ENCODE measurements at places on chromosomes 6 and 20.
A peak's percentile ranks its signal among the peaks of the same experiment; 100 is the strongest.

GRCh38 chr20:43477619-43478018 lies 19.9 kb downstream of the SRSF6 start:
- no peak for DNase-seq

- no peak for DNase-seq
These were observed 10.4 kb downstream of the TGM6 start for GRCh38 chr20:2390951-2391675.

DNA sequence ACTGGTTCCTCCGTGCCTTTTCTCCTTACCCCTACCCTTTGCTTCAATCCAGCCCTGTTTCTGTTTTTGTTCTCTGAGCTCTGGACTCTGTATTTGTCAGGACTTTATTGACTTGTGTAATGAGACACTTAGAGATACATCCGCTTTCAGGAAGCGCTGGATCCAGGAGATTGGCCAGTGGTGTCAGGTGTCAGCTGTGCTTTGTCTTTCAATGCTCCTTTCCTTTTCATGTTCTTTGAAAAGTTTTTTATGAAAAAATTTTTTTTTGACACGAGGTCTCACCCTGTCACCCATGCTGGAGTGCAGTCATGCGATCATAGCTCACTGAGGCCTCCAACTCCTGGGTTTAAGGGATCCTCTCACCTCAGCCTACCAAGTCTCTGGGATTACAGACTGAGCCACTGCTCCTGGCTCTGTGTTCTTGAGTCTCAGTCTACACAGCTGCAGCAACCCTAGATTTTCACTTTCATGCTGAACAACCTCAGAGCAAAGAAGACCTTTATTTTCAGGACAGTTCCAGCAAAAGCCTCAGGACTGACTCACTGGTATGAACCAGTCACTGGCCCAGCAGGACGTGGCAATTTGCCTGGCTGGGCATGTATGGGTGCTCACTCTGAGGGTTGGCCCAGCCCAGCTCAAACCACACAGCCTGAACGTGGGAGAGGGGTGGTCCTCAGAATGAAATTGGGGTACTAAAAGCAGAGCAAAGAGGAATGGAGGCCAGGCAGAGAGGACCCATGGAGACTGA lies 108.5 kb downstream of the DHX35 start:
- DNase-seq: no peak

- no peak for DNase-seq
These were observed 712.8 kb downstream of the CD109 start for GRCh38 chr6:74408844-74409243.

DNA sequence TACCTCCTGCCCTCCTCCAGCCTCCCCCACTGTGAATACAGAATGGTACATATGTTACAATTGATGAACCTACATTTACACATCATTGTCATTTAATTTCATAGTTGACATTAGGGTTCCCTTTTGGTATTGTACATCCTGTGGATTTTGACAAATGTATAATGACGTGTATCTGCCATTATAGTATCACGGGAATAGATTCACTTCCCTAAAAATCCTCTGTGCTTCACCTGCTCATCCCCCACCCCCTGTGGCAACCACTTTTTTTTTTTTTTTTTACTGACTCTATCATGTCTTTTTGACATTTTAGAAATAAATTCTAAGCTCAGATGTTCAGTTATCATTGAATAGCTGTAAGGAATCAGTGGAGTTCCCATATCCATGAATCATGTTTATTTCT lies 30.4 kb downstream of the HECA start:
- no peak for DNase-seq

GRCh38 chr20:35368666-35369423 lies 42.9 kb downstream of the UQCC1 start:
- DNase-seq: no peak

DNA sequence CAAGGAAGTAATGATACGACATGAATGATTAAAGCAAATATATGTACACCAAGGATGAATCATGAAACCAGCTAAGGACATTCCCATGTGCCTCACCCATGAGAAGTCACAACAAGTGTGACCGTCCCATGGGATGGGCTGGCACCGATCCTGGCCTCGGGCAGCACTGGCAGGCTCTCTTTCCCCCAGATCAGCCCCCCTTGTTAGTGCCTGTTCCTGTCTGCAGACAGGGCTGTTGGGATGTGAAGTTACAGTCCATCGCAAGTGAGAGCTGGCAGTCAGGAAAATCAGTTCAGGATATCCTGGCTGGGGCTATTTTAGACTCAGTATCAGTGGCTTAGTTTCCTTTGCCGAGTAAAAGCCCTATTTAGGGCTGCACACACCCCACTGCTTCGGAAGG lies 129.2 kb upstream of the SNX9 start:
- DNase-seq: no peak

DNA sequence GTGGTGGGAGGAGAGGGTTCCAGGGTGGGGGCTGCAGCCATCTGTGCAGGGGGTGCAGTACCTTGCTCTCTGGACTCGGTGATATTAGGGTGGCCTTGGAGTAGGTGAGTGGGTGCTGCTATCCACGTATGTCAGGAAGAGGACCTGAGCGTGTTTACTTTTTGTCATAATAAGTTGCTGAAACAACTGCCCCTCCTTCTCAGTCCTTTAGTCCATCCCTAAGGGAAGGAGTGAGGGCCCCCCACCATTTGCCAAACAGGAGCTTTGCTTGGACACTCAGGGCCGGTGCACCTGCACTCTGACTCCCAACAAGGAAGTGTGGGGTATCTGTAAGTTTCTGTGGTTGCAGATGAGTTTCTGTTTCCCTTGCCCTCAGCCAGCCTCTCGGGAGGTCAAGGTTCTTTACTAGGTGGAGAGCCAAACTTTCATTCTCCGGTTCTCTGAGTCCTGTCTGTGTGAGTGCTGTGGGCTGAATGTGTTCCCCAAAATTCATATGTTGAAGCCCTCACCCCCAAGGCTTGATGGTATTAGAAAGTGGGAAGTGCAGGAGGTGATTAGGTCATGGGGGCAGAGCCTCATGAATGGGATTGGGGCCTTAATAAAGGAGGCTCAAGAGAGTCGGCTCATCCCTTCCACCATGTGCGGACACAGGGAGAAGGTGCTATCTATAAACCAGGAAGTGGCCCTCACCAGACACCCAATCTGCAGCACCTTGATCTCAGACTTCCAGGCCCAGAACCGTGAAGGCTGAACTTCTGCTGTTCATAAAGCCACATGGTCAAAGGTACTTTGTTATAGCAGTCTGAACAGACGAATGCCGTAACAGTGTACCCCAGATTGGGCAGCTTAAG lies 19.6 kb upstream of the CCR6 start:
- no peak for DNase-seq

DNA sequence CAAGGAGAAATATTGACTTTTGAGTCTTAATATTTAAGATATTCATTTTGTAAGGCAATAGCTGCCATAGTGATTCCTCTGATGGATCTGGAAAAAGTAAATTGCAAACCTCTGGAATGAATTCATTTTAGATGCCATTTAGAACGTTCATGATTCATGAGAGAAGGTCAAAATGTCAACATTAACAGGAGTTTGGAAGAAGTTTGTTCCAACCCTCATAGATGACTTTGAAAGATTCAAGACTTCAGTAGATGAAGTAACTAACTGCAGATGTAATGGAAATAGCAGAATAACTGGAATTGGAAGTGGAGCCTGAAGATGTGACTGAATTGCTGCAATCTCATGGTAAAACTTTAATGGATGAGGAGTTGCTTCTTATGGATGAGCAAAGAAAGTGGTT lies 100.9 kb upstream of the CCN2 start:
- DNase-seq: no peak

DNA sequence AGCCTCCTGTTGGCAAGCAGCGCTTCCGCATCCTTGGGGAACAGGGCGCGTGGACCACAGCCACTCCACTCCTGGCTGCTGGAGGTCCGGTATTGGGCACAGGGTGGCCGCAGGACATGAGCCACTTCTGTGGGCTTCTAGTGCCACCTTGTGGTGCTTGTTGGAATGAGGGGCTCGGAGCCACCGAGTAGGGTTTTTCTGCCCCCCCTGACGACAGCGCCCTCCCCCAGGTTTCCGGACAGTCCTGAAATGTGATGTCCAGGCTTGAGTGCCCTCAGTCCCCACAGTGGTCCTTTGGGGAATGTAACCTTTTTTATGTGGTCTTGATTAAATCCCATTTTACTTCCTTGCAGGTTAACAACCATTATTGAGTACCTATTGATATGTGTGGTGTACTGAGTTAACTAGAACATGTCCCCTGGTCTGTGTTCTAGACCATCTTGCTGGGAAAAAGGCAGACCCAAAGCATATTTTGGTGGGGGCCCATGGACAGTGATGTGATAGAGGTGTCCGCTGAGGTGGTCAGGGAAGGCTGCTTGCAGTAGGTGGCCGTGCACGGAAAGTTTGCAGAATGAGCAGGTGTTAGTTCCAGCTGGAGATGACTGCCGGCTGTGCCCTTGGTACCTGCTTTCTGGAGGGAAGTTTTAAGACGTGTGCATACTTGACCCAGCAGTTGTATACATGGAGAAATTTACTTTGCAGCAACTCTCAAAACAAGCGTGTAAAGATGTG lies 70.0 kb downstream of the PTPN1 start:
- DNase-seq: peak; percentile 65

GRCh38 chr6:26173836-26174145 lies 86.6 kb downstream of the HFE start:
- no peak for DNase-seq

DNA sequence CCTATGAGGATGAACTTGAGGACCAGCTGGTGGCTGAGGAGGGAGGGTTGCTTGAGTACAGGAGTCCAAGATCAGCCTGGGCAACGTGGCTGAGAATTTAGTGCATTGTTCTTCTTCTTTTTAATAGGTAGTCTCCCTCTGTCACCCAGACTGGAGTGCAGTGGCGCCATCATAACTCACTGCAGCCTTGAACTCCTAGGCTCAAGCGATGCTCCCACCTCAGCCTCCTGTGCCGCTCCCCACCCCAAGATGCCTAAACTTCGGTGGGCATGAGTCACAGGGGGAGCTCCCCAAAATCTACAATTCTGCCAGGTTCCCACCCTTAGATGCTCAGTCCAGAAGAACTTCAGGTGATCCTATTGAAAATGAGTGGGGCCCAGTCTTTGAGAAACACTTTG lies 21.4 kb downstream of the FAM50B start:
- no peak for DNase-seq

DNA sequence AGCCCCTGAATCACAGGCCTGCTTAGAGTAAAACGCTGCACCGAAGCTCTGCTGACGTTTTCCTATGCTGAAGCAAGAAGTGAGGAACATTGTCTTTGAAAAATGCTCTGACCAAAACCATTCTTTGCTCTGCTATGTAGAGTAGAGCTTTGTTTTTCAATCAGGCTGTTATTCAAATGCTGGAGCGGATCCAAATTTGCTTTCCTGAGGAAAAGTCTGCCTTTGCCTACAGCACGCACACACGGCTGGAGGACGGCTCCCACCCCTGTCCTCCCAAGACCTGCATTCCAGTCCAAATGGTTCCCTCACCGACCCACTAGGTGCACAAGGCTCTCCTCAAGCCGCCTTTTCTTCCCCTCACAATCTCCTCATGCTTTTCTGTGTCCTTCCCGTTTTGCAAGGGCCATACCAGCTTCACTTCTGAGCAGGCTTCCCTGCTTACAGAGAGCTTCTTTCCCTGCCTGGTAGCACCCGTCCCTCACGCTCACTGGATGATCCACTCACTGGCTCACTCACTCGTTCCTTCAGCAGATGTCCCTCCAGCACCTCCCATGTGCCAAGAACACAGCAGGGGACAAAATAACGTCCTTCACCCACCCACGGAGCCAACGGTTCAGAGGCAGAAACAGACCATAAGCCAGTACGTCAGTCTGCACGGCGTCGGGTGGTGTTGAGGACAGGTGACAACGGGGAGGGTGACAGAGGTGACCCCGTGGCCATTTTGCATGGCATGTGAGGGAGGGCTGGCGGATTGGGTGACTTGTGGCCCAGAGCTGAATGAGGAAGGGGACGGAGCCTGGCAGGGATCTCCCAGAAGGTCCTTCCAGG lies 137.9 kb upstream of the NEDD9 start:
- DNase-seq: no peak

GRCh38 chr20:21640556-21640955 lies 64.9 kb upstream of the PAX1 start:
- DNase-seq: peak; percentile 51

- no peak for DNase-seq
These were observed 163.9 kb upstream of the STXBP5 start for GRCh38 chr6:147040121-147040910.

Measured in NCI-H1417 (cell line).